Neural crest cell (in vitro differentiated cells): ENCODE measurements at places on chromosomes 11 and 22.

GRCh38 chr11:15640318-15640717 is 525.6 kb downstream of the INSC start:
- DNase-seq = no peak

- DNase-seq = no peak
Measured at GRCh38 chr11:7480113-7480512, 5.2 kb upstream of the OLFML1 start.

DNA sequence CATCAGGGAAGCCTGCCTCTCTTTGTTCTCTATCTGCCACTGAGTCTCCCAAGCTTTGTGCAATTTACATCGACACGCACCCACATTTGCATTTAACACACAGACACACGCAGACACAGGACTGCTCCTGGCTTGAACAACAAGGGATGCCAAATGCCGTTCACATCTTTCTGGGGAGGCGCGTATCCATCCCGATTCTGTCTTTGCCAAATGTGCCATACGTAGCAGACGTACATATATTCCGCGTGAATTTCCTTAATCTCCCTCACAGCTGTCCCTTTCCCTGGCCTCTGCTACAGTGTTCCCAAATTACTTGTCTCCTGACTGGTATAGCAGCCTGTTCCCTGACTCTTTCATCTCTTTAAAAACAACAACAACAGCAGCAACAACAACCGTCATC is 409.5 kb downstream of the MIAT start:
- DNase-seq = no peak

DNA sequence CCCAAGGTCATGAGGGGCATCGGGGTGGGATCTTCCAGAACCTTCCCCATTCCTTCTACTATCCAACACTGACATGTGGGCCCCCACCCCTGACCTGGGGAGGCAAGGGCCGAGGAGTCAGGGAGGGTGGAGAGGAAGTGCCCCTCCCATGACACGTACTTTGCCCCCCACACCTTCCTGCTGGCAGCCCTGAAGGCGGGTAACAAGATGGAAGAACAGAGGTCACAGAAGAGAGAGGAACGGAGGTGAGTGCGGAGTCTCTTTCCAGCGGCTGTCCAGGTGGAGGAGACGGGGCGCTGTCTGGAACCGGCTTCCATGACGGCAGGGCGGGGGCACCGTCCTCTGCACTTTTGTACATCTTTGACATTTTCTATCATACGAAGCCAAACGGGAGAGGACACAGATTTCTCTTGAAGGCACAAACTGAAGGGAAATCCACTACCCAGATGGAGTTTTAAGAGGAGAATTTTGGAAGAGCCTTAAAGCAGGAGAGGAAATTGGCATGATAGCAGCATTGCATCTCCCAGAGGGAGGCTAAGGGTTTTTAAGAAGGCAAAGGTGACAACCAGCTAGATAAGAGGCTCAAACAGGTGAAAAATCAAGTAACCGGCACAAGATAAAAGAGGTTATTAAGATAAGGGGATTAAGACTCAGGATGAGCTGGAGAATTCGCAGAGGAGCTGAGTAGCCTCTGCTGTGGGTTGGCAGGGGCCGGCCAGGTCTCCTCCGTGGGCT is 16.7 kb downstream of the OSBPL5 start:
- no peak for DNase-seq

GRCh38 chr11:128279866-128280265 is 307.5 kb downstream of the ETS1 start:
- DNase-seq = no peak

DNA sequence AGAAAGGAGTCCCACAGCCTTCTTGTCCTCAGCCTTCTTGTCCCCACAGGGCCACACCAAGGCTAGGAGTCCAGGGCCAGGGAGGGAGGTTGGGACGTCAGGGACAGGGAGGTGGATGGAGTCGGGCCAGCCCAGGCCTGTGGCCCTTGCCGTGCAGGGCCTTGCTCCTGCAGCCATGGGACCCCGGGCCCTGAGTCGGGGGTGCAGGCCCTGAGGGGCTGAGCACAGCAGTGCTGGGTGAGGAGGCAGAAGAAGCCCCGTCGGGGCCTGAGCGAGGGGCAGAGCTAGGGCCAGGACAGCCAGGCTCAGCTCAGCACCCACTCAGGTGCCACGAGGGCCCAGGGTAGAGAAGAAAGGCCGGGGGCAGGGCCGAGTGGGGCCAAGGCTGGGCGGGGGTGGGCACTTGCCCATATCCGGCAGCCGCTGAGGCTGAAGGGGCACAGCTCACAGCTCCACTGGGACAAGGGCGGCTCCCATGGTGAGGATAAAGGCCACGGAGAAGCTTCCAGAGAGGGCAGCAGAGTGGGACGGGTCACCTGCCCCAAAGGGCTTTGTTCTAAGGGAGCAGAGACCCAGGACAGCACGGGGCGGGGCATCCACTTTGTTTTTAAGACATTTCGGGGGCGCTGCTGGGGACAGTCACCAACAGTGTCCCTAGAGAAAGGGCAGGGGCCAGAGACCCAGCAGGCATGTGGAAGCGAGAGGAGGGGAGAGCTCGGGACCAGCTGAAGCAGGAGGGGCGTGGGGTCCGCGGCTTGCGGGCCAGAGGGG is 3.6 kb downstream of the MLC1 start:
- no peak for DNase-seq

DNA sequence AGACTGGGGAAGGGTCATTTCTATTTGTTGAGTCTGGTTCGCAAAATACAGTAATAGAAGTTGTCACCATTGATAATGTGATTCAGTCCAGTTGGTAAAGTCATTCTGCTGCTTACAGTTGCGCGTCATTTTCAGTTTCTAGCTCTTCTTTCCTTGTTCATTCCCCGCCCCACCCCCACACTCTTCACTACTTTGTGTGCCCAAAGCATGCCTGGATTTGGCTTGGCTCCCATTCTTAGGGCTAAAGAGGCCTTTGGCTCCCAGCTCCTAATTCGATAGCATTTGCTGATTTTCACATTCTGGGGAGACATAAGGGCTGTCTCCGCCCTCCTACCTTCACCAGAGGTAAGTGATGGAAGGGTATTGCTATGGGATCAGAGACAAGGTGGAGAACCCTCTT is 43.0 kb downstream of the CECR2 start:
- no peak for DNase-seq

DNA sequence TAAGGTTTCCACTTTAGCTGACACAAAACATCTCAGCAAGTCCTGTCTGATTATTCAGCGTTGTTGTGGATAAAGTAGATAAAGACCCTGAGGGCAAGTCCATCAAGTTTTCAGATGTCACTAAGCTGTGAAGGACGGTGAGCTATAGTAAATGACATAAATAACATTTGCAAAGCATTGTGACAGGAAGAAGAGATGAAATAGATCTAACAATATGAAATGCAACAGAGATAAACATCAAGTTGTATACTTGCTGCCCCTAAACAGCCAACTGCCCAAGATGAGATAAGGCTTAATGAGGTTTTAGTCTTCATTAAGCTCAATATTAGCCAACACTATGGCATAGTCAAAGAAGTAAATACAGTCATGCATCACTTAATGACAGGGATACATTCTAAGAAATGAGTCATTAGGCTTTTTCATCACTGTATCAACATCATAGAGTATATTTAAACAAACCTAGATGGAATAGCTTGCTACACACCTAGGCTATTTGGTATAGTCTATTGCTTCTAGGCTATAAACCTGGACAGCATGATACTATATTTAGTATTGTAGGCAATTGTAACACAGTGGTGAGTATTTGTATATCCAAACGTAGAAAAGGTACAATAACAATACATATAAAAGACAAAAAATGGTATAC is 625.1 kb upstream of the ANO5 start:
- no peak for DNase-seq

- no peak for DNase-seq
Measured at GRCh38 chr11:127619946-127620345, 619.4 kb upstream of the KIRREL3 start.

GRCh38 chr22:49972163-49973017 is 11.8 kb downstream of the PIM3 start:
- DNase-seq = peak; percentile 1

- no peak for DNase-seq
Measured at GRCh38 chr11:64713781-64714363, 9.1 kb downstream of the NRXN2 start.

DNA sequence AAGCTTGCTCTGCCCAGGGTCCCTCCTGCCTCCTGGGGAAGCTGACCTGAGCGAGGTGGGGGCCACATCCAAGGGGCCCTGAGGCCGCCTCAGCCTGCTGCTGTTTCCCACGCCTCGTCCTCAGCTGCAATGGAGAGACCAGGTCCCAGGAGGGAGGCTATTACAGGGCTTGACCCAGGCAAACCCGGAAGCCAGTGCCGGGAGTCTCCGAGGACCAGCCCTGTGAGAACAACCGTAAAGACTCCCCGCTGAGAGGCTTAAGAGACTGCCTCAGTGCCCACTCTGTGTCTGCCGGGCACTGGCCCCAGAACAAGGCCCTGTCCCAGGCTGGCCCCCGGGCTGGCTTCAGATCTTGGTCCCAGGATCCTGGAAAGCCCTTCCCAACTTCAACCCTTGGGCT is 124.3 kb upstream of the FGF3 start:
- DNase-seq = no peak

- no peak for DNase-seq
Measured at GRCh38 chr22:20520093-20520511, 12.7 kb downstream of the MED15 start.

DNA sequence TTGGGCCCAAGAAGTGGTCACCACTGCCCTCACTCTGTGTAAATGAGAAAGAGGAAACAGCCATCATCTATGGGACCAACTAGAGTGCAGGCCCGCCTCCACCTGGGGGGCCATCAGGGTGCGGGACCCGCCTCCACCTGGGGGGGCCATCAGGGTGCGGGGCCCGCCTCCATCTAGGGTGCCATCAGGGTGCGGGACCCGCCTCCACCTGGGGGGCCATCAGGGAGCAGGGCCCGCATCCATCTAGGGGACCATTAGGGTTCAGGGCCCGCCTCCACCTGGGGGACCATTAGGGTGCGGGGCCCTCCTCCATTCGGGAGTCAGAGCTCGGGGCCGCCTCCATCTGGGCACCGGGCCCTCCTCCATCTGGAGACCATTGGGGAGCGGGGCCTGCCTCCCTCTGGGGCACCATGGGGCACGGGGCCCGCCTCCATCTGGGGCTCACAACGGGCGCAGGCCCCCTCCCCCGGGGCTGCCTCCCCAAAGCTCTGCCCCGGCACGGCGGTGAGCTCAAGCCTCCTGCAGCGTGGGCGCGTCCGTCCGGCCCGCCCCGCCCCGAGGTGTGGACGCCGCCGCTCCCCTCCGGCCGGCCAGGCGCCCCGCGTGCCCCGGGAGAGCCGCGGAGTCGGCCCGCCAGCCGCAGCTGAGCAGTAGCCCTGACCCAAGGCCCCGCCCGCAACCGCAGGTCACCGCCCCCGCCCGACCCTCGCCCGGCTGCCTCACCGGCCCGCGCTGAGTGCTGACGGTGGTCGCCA is 512 bp downstream of the TOLLIP start:
- no peak for DNase-seq

DNA sequence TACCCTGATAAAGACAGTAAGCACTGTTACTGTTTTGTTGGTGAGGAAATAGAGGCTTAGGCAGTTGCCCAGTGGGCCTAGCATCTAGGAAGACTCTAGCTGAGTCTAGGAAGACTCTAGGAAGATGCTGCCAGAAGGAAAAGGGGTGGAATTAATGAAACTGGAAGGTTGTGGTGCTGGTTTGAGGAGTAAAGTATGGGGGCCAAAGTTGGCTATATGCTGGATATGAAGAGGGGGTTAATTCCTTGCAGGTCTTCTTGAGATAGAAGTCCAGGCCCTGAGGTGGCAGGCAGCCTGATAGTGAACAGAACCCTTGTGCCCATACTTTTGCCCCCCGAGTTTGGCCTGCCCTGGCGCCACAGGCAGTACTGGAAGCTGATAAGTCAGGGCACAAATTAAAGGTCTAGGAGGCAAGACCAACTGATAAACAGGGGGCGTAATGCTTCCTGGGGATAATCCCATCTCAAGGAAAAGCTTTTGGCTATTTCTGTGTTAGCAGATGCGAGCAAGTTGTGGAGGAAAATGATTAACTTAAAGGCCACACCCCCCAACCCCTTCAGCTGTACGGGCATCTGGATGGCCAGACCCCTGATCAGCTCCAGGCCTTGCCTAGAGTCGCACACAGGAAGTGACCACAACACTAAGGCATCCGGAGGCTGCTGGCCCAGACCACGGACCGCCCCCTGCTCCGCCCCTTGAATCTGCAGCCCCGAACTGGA is 3.1 kb downstream of the ILK start:
- peak; percentile 80 for DNase-seq

DNA sequence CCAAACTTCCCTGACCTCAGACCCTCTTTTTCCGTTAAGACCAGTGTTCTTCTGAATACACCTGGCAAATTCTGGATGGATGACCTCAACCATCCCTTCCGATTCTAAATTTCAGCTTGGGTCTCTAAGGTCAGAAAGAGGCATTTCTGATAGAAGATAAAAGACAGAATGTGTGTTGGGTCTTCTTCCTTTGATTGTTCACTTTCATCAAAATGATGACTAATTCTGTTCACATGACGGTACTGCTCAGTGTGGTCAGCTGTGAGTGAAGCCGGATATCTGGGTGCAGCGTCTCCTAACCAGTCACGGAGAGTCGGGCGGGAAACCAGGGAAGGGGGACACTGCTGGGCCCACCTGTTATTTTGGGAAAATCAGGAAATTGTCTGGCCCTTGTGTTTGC is 151.6 kb upstream of the NAV2 start:
- no peak for DNase-seq

DNA sequence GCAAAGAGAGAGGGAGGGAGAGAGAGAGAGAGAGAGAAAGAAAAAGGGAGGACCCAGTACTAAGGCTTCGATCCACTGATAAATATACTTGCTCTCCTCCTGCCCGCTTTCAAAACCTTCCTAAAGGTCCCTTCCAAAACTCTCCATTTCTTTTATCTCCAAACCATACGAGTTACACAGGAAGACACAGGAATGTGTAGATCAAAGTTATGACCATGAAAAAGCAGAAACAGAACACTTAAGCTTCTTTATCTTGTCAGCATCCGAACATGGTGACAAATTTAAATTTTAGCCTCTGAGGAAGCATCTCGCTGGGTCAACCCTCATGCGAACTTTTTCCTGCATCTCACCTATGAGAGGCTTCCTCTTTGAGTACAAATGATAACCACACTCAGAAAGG is 29.2 kb upstream of the POGLUT3 start:
- DNase-seq = no peak

- no peak for DNase-seq
Measured at GRCh38 chr11:124930799-124931198, 5.0 kb downstream of the HEPACAM start.

DNA sequence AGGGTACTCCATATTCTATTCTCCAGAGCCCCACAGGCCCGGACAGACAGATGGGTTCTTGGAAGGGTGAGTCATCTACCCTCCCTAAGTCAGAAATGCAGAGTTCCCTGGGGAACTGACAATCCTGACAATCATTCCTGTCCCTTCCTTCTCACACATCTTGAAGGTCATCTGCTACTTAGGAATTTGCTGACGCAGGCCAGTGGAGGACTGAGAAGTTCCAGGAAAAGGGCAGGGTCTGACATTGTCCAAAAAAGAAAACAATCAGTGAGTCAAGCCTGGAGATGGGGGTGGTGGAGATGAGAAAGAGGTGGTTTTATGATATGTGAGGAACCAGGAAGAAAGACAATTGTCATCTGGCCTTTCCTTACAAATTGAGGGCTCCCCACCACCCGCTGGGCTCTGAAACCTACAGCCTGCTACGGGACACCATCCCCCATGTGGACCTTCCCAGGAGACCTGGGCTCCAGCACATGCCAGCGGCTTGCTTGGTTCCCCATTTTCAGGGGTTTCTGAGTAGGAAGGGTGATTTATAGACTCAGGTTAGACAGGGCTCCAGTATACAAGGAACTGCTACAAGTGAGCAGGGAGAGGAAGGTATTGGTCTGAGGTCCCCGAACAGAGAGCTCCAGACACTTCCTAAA is 12.9 kb downstream of the CD59 start:
- no peak for DNase-seq
